ENCODE measurements at places on chromosomes 4 and X.

DNA sequence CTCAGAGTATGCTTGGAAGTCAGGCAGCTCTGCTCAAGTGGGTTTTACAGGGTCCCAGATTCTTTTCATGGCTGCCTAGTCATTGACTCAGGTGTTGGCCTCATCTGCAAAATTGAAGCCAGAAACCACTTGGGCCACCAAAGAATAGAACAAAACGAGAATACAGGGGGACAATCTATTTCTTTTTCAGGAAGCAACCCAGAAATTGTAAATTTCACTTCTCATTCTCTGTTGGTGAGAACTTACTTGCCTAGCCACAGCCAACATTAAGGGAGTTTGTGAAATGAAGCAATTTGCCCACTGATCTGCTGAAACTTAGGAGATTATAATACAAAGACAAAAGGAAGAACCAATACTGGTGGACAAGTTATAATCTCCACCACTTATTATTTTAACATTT, 8.6 kb upstream of the TKTL2 start:
- DNase-seq, result no peak

DNA sequence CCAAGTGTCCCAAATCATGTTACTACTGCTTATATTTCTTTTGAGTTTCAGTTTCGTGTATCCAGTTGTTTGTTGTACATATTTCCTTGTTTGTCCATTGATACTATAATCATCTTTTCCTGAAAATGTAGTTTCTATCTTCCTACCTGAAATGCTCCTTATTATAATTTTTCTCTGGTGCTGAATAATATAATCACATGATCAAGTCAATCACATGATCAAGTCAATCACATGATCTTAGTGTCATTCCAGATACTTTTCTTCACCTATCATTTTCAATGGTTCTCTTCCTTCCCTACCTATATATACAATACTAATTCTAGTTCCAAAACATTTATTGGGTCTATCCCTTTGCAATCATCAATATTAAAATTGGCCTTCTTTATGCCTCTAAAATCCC, 2058.8 kb downstream of the PCDH7 start:
- no peak for DNase-seq

- DNase-seq, result no peak
Measured at GRCh38 chr4:34950926-34951325, 1293.4 kb downstream of the ARAP2 start.

- DNase-seq, result no peak
Measured at GRCh38 chrX:6707497-6707896, 172.6 kb upstream of the VCX3A start.

GRCh38 chr4:8656711-8657380, 64.3 kb downstream of the CPZ start:
- no peak for DNase-seq

DNA sequence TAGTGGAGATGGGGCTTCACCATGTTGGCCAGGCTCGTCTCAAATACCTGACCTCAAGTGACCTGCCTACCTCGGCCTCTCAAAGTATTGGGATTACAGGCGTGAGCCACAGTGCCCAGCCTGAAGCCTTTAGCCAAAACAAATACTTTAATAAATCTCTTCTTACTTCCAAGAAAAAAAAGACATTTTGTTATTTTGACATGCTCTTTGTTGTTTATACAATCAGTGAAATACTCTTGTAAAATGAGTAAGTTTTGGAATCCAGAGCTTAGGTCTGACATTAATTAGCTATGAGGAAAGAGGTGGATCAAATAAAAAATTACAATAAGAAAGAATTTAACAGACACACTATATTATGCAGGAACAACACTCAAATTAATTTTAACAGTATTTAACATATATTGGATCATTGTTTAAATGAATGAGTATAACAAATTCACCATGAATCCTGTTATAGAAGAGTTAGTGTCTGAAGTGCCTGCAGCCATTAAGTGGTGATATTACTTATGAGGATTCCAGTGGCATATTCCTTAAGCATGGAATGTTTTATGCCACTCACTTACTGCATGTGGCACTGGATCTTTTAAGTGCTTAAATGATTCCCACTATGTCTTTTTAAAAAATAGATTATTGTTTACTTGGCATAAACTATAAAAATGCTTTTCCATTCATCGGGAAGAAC, 260.1 kb upstream of the GIMD1 start:
- no peak for DNase-seq

- DNase-seq, result no peak
Measured at GRCh38 chrX:130347321-130347720, 7.6 kb downstream of the SLC25A14 start.

DNA sequence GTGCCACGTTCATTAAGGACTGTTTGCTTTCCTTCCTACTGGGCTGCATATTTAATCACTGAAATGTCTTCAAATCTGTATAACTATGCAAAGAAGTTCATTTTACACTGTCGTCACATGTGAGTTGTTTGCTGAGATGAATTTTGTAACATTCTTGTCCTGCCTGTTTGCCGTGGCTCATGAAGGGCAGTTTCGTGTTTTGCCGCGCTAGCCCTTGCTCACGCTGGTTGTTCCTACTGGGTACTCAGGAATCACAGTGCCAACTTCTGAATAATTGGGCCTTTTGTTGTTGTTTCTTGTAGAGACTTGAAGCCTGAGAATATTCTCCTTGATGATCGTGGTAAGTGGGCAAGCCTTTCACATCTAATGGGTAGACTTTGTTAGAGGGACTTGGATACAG, 52.2 kb downstream of the HTT-AS start:
- no peak for DNase-seq

DNA sequence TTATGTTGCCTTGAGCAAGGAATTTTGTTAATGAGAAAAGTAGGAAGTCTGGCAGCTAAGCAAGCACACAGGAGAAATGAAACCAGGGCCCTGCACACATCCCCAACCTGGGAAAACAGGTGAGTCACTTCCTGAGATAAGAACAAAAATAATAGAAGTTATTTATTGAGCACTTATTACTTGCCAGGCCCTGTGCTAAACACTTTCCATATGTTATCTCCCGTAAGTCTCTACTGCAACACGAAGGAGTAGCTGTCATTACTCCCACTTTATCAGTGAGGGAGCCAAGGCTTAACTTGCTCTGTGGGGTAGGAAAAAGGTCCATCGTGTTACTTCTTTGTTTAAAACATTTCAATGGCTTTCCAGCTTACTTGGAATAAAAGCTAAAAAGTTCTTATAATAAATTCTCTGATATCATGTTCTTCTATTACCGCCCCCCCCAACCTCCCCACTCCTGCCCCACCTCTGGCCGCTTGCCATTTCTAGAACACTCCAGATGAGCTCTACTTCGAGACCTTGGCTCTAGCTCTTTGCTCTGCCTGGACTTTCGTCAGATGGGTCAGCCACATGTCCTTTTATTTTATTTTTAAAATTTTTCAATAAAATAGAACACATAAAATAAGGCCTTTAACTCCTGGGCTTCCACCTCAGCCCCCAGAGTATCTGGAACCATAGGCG, 36.3 kb upstream of the PLAC8 start:
- no peak for DNase-seq

DNA sequence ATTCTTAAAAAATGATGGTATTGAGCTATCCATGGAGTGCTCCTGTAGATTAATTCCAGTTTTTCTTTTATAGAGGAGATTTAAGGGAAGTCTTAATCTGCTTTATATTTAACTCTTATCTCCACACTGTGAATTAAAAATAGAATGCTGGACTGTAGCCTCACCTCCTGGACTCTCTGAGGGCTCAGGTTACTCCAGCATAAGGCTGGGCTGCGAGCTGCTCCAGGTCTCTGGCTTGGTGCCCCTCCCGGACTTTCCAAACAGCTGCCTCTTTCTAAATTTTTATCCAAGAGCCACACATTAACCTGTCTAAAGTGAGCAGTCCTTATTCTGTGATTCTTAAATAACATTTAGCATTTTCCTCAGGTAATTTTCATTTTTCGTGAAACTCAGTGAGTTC, 218.7 kb upstream of the JADE1 start:
- DNase-seq, result no peak

DNA sequence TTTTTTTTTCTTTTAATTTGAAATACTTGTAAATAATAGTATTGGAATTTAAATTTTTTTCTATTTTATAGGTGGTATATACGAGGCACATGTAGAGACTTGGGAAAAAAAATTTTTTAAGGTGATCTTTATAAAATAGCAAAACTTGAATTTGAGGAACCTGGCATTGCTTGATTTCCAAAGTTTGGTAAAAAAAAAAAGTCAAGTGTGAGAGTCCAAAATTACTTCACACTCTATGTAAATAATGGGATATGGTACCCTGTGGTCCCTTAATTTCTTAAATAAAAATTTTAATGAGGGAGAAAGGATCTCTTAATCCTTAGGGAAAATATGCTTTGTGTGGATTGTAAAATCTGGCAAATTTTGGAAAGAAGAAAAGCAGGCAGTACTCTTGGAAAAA, 19.0 kb downstream of the SPRY1 start:
- DNase-seq, result no peak

DNA sequence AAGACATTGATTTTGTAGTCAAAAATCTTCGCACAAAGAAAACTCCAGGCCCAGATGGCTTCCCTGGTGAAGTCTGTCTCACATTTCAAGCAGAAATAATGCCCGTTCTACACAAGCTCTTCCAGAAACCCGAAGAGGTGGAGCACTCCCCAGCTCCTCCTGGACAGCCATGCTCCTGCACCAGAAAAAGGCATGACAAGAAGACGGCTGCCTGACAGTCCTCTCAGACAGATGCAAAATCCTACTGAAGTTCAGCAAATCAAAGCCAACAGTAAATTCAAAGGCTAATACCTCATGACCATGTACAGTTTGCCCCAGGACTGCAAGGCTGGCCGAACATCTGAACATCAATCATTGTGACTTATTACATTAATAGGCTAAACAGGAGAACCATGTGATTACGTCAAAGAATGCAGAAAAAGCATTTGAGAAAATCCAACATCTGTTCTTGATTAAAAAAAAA, 30.8 kb upstream of the MXD4 start:
- DNase-seq, result no peak

DNA sequence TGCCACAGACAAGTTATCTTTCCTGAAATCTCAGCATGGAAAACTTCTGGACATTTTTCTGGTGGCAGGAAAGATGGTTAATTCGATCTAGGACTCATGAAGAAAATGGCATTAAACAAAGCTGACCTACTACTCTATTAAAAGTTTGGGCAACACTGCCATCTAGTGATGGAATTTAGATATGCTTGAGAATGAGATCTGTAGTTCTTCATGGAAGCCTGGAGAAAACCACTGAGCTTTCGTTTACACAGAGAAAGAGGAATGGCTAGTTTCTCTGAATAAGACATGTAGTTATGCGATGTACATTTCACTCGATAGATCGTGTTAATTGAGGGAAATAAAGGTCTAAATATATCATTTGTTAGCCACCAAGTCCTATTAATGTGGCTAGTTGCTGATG, 51.7 kb upstream of the CHRDL1 start:
- no peak for DNase-seq

DNA sequence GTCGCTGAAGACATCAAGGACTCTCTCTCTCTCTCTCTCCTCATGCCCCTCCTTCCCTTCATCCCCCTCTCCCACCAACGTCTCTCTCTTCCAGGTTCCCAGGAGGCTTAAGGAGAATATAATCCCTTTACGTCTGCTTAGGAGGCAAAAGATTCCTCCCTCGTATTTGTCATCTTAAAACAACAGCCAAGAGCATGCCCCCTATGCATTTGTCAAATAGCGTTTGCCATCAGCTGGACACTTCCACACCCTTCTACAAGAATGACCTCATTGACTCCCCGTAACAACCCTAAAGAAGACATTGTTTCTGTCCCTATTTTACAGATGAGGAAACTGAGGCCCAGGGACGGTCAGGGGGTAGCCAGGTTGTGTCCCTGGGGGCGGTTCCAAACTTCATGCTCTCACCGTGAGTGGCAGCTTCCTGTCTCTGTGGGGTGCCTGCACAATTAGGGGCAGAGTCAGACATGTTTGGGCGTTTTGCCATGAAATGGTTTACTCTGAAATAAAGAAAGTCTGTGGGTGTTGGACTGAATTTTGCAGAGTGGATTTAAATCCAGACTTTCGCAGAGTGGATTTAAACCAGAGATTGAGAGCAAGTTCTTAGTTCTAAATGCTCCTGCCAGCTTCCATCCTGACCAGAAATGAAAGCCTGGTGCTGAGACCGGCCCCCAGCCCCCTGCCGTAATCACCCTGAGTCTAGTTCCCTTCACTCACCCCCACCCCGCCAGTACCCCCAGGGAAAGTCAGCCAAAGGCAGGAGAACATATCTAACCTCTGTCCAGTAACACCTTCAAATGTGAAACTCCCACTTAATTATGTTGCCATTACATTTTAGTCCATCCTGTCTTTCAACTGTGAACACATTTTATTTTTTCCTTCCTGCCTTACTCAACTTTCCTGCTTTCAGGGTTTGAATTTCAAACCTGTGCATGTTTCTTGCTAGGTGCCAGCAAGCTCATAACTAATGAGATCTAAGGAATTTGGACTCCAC, 44.3 kb upstream of the TBL1X start:
- no peak for DNase-seq

- DNase-seq, result no peak
Measured at GRCh38 chr4:146041139-146042004, 102.7 kb upstream of the ZNF827 start.

GRCh38 chrX:78314561-78314960, 12.8 kb downstream of the CYSLTR1 start:
- DNase-seq, result peak; percentile 31

- no peak for DNase-seq
Measured at GRCh38 chrX:136967966-136968365, 65.8 kb downstream of the GPR101 start.

DNA sequence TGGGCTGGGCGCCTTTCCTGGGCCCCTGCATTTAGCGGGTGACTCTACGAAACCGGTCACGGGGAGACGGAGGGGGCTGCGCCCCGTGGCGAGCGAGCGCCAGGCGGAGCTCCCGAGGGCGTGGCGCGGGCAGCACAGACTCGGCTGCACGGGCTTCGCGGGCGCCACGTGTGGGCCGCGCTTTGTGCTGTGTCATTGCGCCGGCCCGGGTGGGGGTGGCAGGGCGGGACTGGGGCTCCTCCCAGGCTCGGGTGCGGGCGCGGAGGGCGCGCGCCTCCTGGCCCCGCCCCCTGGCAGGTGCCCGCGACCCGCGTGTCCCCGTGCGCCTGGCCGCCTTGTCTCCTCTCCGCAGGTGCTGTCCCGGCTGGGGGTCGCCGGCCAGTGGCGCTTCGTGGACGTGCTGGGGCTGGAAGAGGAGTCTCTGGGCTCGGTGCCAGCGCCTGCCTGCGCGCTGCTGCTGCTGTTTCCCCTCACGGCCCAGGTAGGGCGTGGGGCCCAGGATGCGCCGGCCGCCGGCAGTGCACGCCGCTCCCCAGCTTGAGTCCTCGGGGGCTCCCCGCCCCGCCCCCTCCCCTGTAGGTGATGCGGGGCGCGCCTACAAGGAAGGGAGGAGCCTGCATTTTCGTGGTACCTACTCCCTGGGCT, 651 bp downstream of the UCHL1 start:
- peak; percentile 58 for DNase-seq

- no peak for DNase-seq
Measured at GRCh38 chr4:20017777-20018115, 234.0 kb upstream of the SLIT2 start.

- peak; percentile 89 for DNase-seq
Measured at GRCh38 chr4:185587427-185588161, 52.3 kb upstream of the PDLIM3 start.

GRCh38 chr4:6104541-6105130, 86.4 kb upstream of the C4orf50 start:
- no peak for DNase-seq

GRCh38 chr4:55359397-55359916, 13.4 kb downstream of the SRD5A3 start:
- no peak for DNase-seq

All from activated CD4-positive, alpha-beta T cell treated with anti-CD3 and anti-CD28 coated beads for 48 hours (primary cell).